EL (cell line): ENCODE measurements at places on chromosomes 1 and 21.

DNA sequence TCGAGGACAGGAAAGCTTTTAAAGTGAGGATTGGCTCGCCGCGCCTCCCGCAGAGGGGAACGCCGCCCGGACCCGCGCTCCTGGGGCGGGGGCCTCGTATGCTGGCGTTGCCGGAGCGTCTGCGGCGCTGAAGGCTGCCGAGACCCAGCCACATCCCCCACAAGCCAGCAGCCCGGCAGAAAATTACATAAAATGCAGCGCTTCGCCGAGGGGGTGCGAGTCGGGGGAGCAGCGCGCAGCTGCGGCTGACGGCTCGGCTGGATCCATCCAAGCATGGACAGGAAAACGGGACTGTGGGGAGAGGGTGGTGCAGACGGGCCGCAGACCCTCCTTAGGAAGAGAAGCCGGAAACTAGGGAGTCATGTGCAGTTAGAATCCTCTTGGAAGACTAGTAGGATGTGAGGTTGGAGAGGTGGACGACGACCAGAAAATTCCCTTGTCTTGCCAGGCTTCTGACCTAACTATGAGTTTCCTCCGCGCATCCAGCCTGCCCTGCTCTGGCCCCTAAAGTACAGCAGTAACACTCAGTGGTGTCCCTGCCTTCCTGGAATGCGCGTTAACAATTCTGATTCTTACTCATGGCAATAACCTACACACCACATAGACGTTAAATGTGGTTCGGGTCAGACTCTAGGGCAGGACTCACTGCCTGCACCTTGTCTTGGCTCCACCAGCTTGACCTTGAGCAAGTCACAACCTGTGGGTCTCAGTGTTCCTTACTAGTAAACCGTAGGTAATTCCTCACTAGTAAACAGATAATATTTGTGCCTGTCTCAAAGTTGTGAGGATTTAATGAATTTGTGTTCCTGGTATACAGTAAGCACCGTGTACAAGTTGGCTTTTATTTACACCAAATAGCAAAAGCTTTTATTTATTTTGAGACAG lies 953 bp upstream of the BRWD1 start:
- DNase-seq = peak; percentile 67

- DNase-seq = no peak
Measured at GRCh38 chr1:201397675-201398074, 1.4 kb downstream of the LAD1 start.

- no peak for DNase-seq
Measured at GRCh38 chr1:36881068-36881405, 153.3 kb downstream of the GRIK3 start.

DNA sequence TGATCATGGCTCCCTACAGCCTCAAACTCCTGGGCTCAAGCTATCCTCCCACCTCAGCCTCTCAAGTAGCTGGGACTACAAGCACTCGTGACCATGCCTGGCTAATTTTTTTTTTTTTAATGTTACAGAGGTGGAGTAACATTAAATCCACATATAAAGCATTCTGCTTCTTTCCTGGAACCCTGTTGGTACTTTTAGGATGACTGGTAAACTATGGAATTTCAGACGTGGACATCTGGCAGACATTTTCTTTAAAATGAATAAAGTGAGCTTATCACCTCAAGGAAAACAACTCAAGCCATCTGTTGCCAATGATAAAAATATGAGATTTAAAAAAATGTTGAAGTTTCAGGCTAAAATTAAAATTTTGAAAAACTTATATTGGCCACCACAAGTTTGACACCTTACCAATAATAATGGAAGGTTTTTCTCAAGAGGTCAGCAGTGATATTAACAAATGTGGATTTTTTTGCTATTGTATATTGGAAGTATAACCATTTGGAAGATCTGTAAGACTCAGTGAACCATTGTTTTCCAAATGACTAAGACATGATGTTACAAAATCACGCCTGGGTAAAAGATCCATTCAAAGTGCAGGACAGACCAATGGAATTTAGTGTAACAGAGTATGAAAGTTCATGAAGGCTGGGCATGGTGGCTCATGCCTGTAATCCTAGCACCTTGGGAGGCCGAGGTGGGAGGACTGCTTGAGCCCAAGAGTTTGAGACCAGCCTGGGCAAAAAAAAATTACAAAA lies 52.7 kb upstream of the EIF4G3 start:
- peak; percentile 56 for DNase-seq

DNA sequence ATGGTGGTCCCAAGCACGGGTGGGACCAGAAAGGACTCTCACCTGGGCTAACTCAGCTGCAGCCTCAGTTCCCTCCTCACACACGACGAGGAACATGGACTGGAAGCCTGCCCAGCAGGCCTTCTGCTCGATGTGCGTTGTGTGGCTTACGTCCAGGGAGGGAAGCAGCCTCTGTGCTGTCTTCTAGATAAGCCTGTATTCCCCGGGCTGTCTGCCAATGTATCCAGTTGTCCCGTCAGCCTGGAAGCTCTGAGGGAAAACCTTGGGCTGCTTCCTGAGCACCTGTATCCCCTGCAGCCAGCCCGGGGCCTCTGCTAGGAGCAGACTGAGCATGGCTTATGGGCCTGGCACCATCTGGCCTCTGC lies 10.5 kb downstream of the PCSK9 start:
- DNase-seq = no peak

DNA sequence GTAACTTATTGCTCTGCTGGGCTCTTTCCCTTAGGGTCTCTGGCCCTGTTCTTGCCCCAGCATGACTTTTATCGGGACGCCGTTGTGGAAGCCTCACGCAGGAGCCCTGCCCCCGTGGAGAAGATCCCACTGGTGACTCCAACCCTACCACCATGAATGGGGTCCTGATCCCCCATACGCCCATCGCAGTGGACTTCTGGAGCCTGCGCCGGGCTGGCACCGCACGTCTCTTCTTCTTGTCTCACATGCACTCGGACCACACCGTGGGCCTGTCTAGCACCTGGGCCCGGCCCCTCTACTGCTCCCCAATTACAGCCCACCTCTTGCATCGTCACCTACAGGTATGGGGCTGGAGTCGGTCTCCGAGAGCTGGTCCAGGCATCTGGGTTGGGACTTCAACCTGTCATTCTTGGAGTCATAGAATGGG lies 322 bp downstream of the DCLRE1B start:
- DNase-seq = no peak

DNA sequence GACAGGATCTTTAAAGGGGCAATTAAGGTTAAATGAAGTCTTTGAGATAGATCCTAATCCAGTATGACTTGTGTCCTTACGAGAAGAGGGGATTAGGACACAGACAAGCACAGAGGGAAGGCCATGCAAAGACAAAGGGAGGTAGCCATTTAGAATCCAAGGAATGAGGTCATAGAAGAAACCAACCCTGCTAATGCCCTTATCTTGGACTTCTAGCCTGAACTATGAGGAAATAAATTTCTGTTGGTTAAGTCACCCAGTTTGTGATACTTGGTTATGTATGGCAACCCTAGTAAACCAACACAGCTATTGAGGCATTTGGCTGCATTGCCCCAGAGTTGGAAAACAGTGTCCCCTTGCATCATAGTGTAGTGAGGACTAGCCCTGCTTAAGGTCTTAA lies 121.3 kb downstream of the MAST2 start:
- peak; percentile 39 for DNase-seq

- peak; percentile 81 for DNase-seq
Measured at GRCh38 chr1:98051065-98051675, 130.3 kb upstream of the DPYD start.

GRCh38 chr1:160117709-160118183 lies 2.2 kb downstream of the ATP1A2 start:
- no peak for DNase-seq

GRCh38 chr1:86423873-86424272 lies at the start of gene CLCA2:
Gene CLCA2 (plus strand): TSS chr1:86424171. CDS start chr1:86424248, 77 bp downstream.
- DNase-seq = no peak

DNA sequence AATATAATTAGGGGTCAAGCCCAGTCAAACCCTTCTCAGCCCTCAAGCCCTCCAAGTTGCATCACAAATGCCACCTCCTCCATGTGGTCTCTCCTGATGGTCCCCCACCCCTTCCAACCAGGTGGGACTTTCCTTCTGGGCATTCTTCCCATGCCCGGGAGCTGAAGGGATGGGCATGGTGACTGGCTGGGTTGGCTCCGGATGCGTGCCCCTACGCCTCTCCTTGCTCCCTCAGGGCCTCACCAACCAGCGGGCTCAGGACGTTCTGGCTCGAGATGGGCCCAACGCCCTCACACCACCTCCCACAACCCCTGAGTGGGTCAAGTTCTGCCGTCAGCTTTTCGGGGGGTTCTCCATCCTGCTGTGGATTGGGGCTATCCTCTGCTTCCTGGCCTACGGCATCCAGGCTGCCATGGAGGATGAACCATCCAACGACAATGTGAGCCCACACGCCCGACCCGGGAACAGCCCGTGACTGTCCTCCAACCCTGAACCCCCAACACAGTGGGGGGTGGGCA lies 7.5 kb downstream of the ATP1A2 start:
- no peak for DNase-seq

GRCh38 chr1:165634154-165634921 lies 3.3 kb downstream of the MGST3 start:
- no peak for DNase-seq

DNA sequence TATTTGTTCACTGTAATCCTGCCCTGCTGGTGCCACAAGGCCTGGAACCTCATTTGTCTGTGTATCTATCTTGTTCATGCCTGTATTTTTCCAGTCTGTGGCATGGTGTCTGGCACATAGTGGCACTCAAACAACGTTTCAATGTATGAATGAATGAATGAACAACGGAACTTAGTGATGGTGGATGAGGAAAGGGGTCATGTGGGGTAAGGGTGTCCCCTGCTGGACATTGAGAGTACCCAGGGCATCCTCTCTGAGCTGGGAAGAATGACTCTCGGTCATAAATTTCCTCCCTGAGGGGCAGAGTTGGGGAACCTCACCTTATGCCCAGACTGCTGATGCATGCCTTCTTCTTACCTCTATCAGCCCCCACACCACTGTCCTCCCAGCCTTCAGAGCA lies 18.9 kb upstream of the ZNF683 start:
- peak; percentile 71 for DNase-seq

DNA sequence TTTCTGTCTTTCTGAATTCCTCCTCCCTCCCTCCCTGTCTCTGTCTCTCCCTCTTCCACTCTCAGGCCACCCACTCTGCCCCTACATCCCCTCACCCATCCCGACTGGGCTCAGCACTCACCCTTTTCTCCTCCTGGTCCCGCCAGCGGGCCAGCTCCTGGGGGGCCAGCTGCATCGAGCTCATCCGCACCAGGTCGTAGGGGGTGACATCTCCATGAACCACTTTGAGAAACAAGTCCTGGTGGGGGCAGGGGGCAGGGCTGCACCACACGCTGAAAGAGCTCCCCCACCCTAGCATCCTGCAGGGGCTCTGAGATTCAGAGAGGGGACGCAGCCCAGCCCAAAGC lies 17.8 kb downstream of the SPOCD1 start:
- DNase-seq = no peak

DNA sequence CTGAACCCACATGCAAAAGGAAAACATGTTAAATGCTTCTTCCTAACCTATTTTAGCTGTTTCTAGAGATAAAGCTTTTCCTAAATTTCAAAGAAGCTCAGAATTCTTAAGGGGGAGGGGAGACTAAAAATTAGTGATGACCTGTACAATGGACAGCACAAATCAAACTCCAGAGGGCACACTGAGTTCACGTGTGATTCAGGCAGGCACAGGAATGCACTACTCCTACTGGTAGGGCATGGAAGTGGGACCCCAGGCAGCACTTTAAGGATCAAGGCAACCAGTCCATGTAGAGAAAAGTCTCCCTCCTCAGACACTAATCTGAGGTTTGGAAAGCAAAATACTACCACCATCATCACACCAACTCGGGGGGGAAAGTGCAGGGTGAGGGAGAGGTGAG lies 31.3 kb upstream of the CLCA4 start:
- peak; percentile 38 for DNase-seq

- DNase-seq = no peak
Measured at GRCh38 chr1:231203259-231204057, 37.6 kb upstream of the GNPAT start.

- no peak for DNase-seq
Measured at GRCh38 chr1:235250430-235250829, 77.5 kb downstream of the ARID4B start.

GRCh38 chr1:100535264-100535663 lies 2.7 kb upstream of the GPR88 start:
- DNase-seq = no peak

GRCh38 chr1:37723072-37723389 lies 30.7 kb downstream of the CDCA8 start:
- DNase-seq = no peak

DNA sequence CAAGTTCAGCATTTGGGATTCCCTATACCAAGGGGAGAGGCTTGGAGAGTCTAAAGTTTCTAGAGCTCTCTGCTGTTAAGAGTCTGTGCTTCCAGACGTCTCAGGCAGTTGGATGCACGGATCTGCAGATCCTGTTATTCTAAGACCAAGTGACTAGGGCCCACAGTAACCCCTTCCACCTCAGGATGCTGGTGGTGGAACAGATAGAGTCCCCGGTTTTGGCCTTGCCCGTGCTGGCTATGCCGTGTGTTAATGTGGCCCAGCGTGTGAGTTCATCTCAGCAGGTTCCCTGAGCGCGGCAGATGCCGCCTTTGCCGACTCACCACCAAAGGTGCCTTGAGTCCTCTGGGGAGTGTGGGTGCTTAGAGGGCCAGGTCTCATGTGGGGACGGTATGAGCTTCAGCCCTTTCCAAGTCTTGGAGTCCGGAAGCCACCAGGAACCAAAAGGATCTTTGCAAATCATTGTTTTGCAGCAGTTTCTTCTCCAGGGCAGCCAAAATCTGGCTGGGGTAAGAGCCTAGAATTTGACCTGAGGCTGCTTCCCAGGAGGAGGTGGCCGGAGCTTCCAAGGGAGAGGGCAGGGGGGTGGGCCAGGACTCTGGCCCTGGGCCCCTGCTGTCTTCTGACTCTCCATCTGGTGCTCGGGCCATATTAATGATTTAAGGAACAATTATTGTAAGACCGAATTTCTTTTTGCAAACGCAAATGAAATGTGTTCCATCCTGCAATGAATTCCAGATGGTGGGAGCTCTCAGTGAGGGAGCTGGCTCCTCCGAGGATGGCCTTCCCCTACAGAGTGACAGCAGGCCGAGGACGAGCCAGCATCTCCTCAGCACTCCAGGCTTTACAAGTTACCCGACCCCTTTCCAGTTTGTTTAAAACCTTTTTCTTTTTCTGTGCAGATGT lies 205.7 kb downstream of the FOXD2 start:
- DNase-seq = no peak

- no peak for DNase-seq
Measured at GRCh38 chr1:30089024-30089430, 634.4 kb downstream of the MATN1 start.

GRCh38 chr1:56645677-56646305 lies 677 bp downstream of the PRKAA2 start:
- DNase-seq = peak; percentile 48

DNA sequence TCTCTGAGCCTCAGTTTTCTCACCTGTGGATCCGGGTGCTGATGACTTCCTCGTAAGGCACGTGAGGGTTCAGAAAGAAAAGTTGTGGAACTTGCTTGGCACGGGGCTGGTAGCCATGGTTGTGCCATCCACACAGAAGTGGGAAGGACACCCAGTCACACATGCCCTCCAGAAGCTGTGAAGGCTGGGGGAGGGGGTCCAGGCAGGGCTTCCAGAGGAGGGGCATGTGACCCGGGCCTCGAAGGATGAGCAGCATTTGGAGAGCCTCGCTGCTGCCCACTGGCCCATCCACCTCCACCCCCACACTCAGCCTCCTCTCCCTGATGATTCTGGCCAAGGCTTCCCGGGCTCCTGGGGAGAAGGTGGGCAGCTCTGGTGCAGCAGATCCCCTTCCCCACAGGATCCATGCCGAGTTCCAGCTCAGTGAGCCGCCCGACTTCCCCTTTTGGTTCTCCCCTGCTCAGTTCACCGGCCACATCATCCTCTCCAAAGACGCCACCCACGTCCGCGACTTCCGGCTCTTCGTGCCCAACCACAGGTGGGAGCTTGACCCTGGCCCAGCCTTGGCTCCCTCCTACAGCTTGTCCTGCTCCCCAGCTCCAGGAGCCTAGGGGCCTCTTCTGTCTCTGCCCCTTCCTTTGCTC lies 9.4 kb downstream of the SELENON start:
- DNase-seq = no peak
